ENCODE measurements at places on chromosomes 3 and 15. TPM values are rescaled to one million over a fixed set of nuclear protein-coding genes. Genes with fewer than 3 reads are reported as not detected.

Gene CCDC13
- not detected for total RNA-seq

Gene ABI3BP
- total RNA-seq, result not detected

Gene IL17RB
- total RNA-seq, result 63.5 TPM

Gene COPB2
- 110 TPM for total RNA-seq

Gene WDR93
- not detected for total RNA-seq

Gene FRMD4B
- total RNA-seq, result 19.9 TPM

Gene EXOG
- 22.7 TPM for total RNA-seq

Gene BMF
- 5.5 TPM for total RNA-seq

Gene RTP1
- not detected for total RNA-seq

Gene XIRP1
- 0.11 TPM for total RNA-seq

Gene XCR1
- 0.05 TPM for total RNA-seq

Gene FGD5
- total RNA-seq, result not detected

All from T-helper 2 cell treated with Interferon-gamma antibody and Interleukin-4, amounts not matched to agents 100 ng/mL and 5 ng/mL, for 36 hours (primary cell).